ENCODE measurements at places on chromosomes 12 and 14. TPM values are rescaled to one million over a fixed set of nuclear protein-coding genes. Genes with fewer than 3 reads are reported as not detected.

GRCh38 chr14:35877276-35877675 is 51.1 kb downstream of the BRMS1L start:
- H3K27me3 ChIP-seq: no peaks in the 10 kb centered on the region
- peaks cover 3% of the 10 kb centered on the region for H3K4me1 ChIP-seq
- H3K27ac ChIP-seq: no peak overlapping the region
- DNase-seq: no peak
- H3K4me3 ChIP-seq: no peak overlapping the region
- no peaks in the 10 kb centered on the region for H3K36me3 ChIP-seq

- DNase-seq: no peak
- H3K27ac ChIP-seq: no peak overlapping the region
- no peak overlapping the region for H3K4me3 ChIP-seq
- H3K4me1 ChIP-seq: peaks cover 1% of the 10 kb centered on the region
- H3K27me3 ChIP-seq: no peaks in the 10 kb centered on the region
Measured at GRCh38 chr12:116880213-116880816, 926 bp downstream of the HRK start.

DNA sequence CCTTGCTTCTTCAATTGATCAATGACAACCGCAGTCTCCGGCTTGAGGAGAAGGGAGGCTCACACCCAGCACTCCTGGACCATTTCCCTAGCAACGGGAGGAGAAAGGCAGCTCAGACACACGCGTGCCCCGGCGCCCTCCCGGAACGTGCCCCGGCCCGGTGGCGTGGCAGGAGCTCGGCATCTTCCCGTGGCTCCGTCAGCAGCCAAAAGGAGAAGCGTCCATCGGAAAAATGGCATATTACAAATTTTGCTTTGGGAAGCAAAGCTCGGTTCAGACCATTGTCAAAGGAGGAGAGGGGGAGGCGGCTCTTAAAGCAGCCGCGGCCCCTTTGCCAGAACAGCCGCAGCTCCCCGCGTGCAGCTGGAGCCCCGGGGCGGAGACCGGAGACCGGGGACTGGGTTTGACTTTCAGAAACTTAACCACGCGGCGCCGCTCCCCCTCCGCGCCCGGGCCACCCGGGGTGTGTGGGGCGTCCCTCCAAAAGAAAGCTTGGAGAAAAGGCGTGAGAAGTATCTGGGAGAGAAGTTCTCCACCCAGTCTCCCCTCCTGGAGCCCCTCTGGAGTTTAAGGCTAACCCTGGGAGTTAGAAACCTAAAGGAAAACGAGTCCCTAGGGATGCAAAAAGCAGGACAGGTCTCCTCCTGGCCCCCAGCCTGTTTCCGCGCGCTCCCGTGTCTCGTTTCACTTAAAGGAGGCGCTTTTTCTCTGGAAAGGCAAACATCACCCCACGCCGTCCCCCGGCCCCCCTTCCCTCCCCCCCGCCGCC is 545 bp downstream of the PPFIA2 start:
- H3K36me3 ChIP-seq: no peaks in the 10 kb centered on the region
- peak overlapping the region; percentile 28 for H3K4me3 ChIP-seq
- no peaks in the 10 kb centered on the region for H3K27me3 ChIP-seq
- no peak overlapping the region for H3K27ac ChIP-seq

- no peaks in the 10 kb centered on the region for H3K36me3 ChIP-seq
- H3K4me1 ChIP-seq: no peaks in the 10 kb centered on the region
- no peak overlapping the region for H3K27ac ChIP-seq
- DNase-seq: no peak
Measured at GRCh38 chr12:94223842-94224241, 75.5 kb downstream of the PLXNC1 start.

DNA sequence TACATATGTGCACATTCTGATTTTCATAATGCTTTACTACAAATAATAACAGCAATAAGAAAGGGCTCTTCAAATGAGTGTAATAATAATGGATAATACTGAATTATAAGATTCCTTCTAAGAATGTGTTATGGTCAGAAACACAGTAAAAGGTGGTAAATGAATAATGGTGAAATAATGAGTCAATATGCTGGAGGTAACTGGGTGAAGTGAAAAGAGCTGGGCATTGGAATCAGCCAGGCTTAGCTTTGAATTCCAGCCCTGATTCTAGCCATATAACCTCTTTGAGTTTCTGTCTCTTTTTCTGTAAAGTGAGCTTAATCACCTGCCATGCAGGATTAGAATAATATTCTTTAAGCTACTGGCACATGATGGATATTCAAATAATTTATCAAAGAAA is 39.1 kb downstream of the PLEKHA5 start:
- H3K4me1 ChIP-seq: peaks cover 6% of the 10 kb centered on the region
- H3K36me3 ChIP-seq: no peaks in the 10 kb centered on the region
- H3K27me3 ChIP-seq: no peaks in the 10 kb centered on the region
- DNase-seq: no peak
- no peak overlapping the region for H3K4me3 ChIP-seq

DNA sequence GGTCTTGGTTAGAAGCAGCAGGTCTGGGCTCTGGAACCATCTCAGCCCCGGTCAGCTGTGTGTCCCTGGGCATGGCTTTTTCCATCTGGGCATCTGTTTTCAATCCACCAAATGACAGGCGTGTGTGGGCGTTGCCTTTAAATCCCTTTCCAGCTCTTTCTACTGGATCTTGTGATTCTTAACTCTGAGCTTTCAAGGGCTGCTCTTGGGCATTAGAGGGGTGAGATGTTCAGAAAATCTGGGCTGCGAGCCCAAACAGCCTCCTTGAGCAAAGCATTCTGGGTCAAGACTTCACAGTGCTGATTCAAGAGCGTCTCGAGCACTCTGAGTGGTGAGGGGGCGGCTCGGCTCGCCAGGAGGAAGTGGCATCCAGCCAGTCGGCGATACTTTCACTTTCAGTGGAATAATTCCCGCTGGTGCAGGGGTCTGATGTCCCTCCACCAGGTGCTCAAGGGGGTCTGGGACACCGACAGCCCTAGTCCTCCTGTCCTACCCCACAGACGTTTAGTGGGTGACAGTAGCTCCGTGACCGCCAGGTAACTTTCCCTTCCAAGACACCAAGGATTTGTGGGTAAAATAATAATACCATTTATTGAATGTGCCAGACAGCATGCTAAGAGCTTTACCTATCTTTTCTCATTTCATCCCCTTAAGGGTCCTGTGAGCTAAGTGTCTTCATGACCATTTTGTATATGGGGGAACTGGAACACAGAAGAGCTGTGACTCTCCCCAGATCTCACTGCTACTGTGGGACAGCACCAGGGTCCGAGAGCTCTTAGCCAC is 114.0 kb downstream of the PLXNC1 start:
- no peaks in the 10 kb centered on the region for H3K36me3 ChIP-seq
- no peaks in the 10 kb centered on the region for H3K27me3 ChIP-seq
- peak overlapping the region; percentile 84 for H3K27ac ChIP-seq
- peak overlapping the region; percentile 56 for H3K4me3 ChIP-seq
- DNase-seq: peak; percentile 97

- H3K27ac ChIP-seq: no peak overlapping the region
- no peaks in the 10 kb centered on the region for H3K36me3 ChIP-seq
- no peak for DNase-seq
- no peaks in the 10 kb centered on the region for H3K4me1 ChIP-seq
- no peak overlapping the region for H3K4me3 ChIP-seq
Measured at GRCh38 chr12:114166362-114166761, 200.2 kb upstream of the RBM19 start.

- no peak for DNase-seq
- H3K4me3 ChIP-seq: no peak overlapping the region
- no peaks in the 10 kb centered on the region for H3K36me3 ChIP-seq
- no peaks in the 10 kb centered on the region for H3K4me1 ChIP-seq
Measured at GRCh38 chr12:100842156-100842555, 47.6 kb downstream of the ANO4 start.

Gene TGM1
- total RNA-seq: 3.1 TPM

Gene KRT6A
- total RNA-seq: 0.50 TPM

Gene NANOG
- total RNA-seq: 0.55 TPM

DNA sequence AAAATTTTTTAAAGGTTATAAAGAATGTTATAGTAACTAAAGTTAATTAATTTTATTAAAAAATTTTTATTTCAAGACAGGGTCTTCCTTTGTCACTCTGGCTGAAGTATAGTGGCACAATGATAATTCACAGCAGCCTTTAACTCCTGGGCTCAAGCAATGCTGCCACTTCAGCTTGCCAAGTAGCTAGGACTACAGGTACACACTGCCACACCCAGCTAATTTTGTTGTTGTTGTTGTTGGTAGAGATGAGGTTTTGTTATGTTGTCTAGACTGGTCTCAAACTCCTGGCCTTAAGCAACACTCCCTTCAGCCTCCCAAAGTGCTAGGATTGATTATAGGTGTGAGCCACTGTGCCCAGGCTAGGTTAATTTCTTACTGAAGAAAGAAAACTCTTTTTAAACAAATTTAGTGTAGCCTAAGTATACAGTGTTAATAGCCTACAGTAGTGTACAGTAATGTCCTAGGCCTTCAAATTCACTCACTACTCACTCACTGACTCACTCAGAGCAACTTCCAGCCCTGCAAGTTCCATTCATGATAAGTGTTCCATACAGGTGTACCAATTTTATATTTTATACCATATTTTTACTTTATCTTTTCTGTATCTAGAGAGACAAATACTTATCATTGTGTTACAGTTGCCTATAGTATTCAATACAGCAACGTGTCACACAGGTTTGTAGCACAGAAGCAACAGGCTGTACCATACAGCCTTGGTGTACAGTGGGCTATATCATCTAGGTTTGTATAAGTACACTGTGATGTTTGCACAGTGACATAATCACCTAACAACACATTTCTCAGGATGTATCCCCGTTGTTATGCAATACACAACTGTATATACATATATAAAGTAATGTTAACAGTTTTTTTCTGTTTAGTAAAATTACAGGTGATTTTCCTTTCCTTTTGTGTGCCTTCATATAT is 24.7 kb upstream of the DNAAF2 start:
- H3K36me3 ChIP-seq: no peaks in the 10 kb centered on the region
- H3K4me1 ChIP-seq: no peaks in the 10 kb centered on the region
- H3K27me3 ChIP-seq: no peaks in the 10 kb centered on the region
- no peak overlapping the region for H3K4me3 ChIP-seq
- no peak for DNase-seq
- H3K27ac ChIP-seq: no peak overlapping the region

GRCh38 chr12:60977966-60978365 is 1282.2 kb upstream of the USP15 start:
- H3K27me3 ChIP-seq: no peaks in the 10 kb centered on the region
- no peak overlapping the region for H3K4me3 ChIP-seq
- H3K4me1 ChIP-seq: no peaks in the 10 kb centered on the region
- no peak for DNase-seq
- no peaks in the 10 kb centered on the region for H3K36me3 ChIP-seq
- H3K27ac ChIP-seq: no peak overlapping the region

- H3K27me3 ChIP-seq: no peaks in the 10 kb centered on the region
- H3K4me3 ChIP-seq: no peak within 1 kb of the TSS
- H3K4me1 ChIP-seq: no peaks in the 10 kb centered on the region
- no peaks in the 10 kb centered on the region for H3K36me3 ChIP-seq
Measured at GRCh38 chr14:77271113-77271710, at the start of gene NGB. TSS of gene NGB (minus strand) at chr14:77271206. CDS start at chr14:77270937, 269 bp downstream.

GRCh38 chr12:124747426-124748161 is 116.1 kb downstream of the SCARB1 start:
- peak overlapping the region; percentile 78 for H3K27ac ChIP-seq
- peaks cover 12% of the 10 kb centered on the region for H3K4me1 ChIP-seq
- no peaks in the 10 kb centered on the region for H3K27me3 ChIP-seq
- no peaks in the 10 kb centered on the region for H3K36me3 ChIP-seq

Gene SLCO1B1
- not detected for total RNA-seq

DNA sequence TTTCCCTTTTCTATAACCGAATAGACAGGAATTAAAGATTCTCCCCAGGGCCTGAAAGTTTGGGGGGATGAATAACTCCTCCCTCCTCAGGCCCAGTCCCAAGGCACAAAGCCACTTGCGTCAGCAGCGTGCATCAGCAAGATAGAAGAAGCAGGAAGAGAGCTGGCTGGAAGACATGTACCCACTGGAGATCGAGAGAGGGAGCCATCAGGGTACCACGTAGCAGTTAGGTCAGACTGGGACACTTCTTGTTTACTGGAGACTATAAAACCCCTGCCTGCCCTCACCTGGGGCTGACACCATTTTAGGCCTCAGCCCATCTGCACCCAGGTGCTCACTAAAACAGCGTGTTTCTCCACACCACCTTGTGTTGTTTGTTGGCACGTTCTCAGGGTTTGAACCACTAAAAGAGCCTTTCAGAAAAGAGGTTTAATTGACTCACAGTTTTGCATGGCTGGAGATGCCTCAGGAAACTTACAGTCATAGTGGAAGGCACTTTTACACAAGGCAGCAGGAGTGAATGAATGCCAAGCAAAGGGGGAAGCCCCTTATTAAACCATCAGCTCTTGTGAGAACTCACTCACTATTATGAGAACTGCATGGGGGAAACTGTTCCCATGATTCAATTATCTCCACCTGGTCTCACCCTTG is 93.2 kb downstream of the TMTC3 start:
- no peak overlapping the region for H3K4me3 ChIP-seq
- no peak overlapping the region for H3K27ac ChIP-seq
- no peaks in the 10 kb centered on the region for H3K4me1 ChIP-seq
- H3K27me3 ChIP-seq: no peaks in the 10 kb centered on the region
- no peaks in the 10 kb centered on the region for H3K36me3 ChIP-seq

GRCh38 chr12:82810568-82810967 is 123.9 kb downstream of the TMTC2 start:
- no peaks in the 10 kb centered on the region for H3K36me3 ChIP-seq
- no peak overlapping the region for H3K27ac ChIP-seq

DNA sequence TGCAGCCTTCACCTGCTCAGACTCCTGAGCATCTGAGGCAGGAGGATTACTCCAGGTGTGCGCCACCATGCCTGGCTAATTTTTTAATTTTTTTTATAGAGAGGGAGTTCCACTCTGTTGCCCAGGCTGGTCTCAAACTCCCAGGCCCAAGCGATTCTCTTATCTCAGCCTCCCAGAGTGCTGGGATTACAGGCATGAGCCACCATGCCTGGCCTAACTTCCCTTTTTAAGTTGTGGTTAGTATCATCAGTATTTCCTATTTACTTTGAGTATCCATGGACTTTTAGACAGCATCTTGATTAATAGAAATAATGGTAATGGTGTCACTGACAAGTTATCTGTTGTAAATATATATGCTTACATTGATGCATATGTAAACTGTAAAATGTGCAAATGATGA is 116.9 kb downstream of the FGD4 start:
- no peaks in the 10 kb centered on the region for H3K4me1 ChIP-seq
- no peak overlapping the region for H3K27ac ChIP-seq
- no peaks in the 10 kb centered on the region for H3K27me3 ChIP-seq
- H3K4me3 ChIP-seq: no peak overlapping the region
- no peaks in the 10 kb centered on the region for H3K36me3 ChIP-seq

DNA sequence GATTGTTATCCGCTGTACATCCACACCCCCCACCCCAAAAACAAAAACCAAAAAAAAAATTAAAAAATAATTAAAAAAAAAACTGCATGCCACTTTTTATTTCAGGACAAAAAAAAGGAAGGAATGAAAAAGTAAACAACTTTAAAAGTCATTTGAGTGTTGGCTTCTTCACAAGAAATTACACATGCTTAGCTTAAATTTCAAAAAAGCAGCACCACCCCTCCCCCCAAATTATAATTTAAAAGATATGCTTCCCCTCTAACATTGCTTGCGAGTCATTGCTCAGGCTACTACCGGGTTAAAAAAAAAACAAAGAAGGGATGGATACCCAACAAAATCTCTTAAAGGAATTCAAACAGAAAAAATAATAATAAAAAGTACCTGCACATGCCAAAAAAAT is 98.5 kb downstream of the BCL11B start:
- DNase-seq: no peak
- no peaks in the 10 kb centered on the region for H3K4me1 ChIP-seq
- H3K36me3 ChIP-seq: no peaks in the 10 kb centered on the region
- no peak overlapping the region for H3K4me3 ChIP-seq
- H3K27ac ChIP-seq: no peak overlapping the region
- no peaks in the 10 kb centered on the region for H3K27me3 ChIP-seq
